ENCODE measurements at places on chromosomes 2 and 18.

DNA sequence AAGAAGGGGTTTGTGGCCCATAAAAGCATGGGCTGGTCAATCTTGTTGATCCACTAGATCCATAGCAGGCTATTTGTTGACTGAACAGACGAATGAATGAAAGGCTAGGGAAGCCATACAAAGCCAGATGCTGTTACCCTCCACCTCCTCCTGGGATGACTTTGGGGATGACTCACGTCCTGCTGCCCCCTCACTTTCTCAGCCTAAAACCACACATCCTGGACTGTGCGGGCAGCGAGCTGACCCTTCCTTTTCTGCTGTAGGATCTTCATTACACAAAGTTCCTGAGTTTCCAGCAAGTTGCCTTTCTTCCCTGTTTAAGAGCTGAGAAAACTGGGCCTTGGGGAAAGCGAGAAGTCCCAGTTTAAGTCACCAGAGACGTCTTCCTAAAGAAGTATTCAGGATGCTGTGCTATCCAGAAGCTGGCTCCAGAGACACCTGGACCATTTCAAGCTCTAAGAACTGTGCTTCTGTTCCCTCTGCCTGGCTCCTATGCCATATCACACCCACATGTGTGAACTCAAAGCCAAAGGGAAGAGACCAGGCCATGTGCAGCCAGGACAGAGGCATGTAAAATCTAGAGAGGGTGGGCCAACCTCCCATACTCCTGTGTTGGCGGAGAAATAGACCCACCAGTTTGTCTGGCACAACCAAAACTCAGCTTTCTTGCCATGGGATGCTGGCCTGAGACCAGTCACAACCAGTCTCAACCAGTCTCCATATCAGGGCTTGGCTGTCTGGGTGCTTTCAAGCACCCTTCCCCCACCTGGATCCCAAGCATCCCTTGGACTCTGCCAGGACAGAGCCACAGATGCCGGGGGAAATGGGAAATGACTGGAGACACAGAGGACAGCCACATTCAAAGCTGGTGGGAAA lies 4.7 kb upstream of the SLC20A1 start:
- no peak overlapping the region for H3K4me3 ChIP-seq

DNA sequence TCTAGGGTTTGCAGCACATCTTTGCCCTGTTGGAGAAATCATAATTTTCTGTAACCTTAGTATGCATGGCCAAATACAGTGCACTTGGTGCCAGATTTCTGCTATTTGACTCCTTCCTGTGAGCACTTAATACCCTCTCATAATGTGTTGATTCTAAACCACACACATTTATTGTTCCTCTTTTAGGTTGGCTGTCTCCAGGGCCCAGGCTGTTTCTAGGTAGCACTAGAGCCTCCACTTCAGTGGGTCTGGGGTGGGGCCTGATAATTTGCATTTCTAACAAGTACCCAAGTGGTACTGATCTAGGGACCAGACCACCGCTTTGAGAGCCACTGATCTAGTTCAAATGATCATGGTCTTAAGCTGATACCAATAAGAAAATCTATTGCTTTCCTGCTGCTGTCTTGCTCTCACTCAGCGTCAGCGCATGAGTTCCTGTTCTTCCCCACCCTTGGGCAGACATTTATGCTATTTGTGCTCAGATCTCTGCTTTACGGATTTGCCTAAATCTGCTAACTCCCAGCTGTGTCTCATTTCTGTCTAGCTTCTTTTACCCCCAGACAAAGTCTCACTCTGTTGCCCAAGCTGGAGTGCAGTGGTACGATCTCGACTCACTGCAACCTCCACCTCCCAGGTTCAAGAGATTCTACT lies 7.4 kb downstream of the PTRHD1 start:
- H3K27me3 ChIP-seq = peaks cover 3% of the 10 kb centered on the region
- no peak overlapping the region for H3K4me3 ChIP-seq
- H3K4me1 ChIP-seq = peaks cover 20% of the 10 kb centered on the region
- no peak overlapping the region for H3K27ac ChIP-seq

GRCh38 chr2:218406209-218406948 lies 6.7 kb downstream of the CTDSP1 start:
- peaks cover 10% of the 10 kb centered on the region for H3K36me3 ChIP-seq
- H3K27me3 ChIP-seq = peaks cover 5% of the 10 kb centered on the region
- peak overlapping the region; percentile 71 for H3K4me3 ChIP-seq
- H3K27ac ChIP-seq = peak overlapping the region; percentile 81
- DNase-seq = peak; percentile 98
- peaks cover 27% of the 10 kb centered on the region for H3K4me1 ChIP-seq

GRCh38 chr18:73461038-73461779 lies 593.4 kb upstream of the NETO1 start:
- H3K4me3 ChIP-seq = no peak overlapping the region
- no peaks in the 10 kb centered on the region for H3K36me3 ChIP-seq
- no peaks in the 10 kb centered on the region for H3K27me3 ChIP-seq
- no peaks in the 10 kb centered on the region for H3K4me1 ChIP-seq

- peaks cover 19% of the 10 kb centered on the region for H3K4me1 ChIP-seq
- peaks cover 9% of the 10 kb centered on the region for H3K27me3 ChIP-seq
- DNase-seq = no peak
- no peak overlapping the region for H3K27ac ChIP-seq
- H3K36me3 ChIP-seq = peaks cover 3% of the 10 kb centered on the region
Observed at GRCh38 chr2:235986361-235986760, 181.8 kb downstream of the GBX2 start.

DNA sequence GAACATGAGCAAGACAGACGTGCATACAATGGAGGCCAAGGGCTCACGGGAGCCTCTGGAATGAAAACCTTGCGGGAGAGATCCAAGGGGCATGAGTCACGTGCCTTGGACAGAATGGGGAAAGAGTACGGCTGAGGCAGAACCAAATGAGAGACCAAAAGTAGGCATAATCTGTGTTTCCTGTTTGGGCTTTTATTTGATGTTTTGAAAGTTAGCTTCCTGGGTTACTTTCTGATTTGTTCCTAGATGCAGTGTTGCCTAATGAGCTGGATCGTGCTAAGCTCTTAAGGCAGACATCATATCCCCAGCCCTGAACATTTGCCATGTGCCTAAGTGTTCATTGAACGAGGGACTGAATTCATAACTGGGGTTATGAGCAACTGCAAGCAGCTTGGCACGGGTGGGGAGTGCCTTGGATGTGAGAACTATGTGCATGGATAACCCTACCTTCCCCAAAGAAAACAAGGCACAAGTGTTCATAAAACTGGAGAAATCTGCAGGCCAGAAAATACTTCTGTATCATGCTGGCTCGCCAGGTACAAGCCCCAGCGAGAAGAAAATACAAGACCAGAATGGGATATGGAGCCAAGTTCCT lies 60.3 kb upstream of the RPL31 start:
- H3K4me3 ChIP-seq = no peak overlapping the region
- peaks cover 72% of the 10 kb centered on the region for H3K36me3 ChIP-seq
- no peak overlapping the region for H3K27ac ChIP-seq
- H3K4me1 ChIP-seq = peaks cover 13% of the 10 kb centered on the region

DNA sequence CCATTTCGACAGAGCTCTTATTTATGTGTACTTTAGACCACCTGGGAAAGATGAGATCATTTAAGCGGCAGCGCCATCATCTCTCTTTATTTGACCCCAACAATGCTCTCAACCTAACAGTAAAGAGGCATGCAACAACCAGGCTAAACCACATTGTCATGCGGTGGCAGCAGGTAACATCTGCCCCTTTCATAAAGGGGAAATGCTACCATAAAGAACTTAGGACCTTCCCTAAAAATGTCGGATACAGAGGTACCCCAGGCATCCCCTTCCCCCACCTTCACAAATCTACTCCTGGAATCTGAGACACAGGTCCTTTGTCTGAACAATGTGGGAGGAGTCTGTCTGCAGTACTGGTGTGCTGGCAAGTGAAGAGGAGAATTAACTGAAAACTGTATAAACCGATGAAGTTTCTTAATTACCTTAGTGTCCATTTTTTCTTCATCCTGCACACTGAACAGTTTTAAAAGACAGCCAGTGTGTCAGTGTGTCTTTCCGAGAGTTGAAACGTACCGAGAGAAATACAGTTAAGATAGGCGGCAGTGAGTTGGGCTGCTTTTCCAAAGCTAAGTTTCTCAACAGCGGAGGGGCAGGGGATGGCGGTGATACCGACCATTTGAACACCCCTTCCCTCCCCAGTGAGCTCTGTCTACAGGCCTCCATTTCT lies 1.9 kb downstream of the MEX3C start:
- DNase-seq = peak; percentile 22
- H3K4me1 ChIP-seq = peaks cover 36% of the 10 kb centered on the region
- peaks cover 24% of the 10 kb centered on the region for H3K27me3 ChIP-seq
- H3K36me3 ChIP-seq = peaks cover 9% of the 10 kb centered on the region
- peak overlapping the region; percentile 99 for H3K4me3 ChIP-seq
- peak overlapping the region; percentile 58 for H3K27ac ChIP-seq

GRCh38 chr2:190979906-190980629 lies 33.9 kb downstream of the STAT1 start:
- H3K27ac ChIP-seq = peak overlapping the region; percentile 94
- peaks cover 44% of the 10 kb centered on the region for H3K4me1 ChIP-seq
- H3K4me3 ChIP-seq = peak overlapping the region; percentile 54
- peaks cover 6% of the 10 kb centered on the region for H3K27me3 ChIP-seq

- no peak overlapping the region for H3K27ac ChIP-seq
- no peak overlapping the region for H3K4me3 ChIP-seq
- no peak for DNase-seq
- no peaks in the 10 kb centered on the region for H3K36me3 ChIP-seq
Observed at GRCh38 chr2:17792515-17792914, 23.7 kb upstream of the MSGN1 start.

- H3K36me3 ChIP-seq = peaks cover 3% of the 10 kb centered on the region
- no peak overlapping the region for H3K4me3 ChIP-seq
- no peak overlapping the region for H3K27ac ChIP-seq
- peaks cover 1% of the 10 kb centered on the region for H3K27me3 ChIP-seq
- H3K4me1 ChIP-seq = peaks cover 6% of the 10 kb centered on the region
Observed at GRCh38 chr2:171389325-171389724, 44.5 kb downstream of the METTL8 start.

DNA sequence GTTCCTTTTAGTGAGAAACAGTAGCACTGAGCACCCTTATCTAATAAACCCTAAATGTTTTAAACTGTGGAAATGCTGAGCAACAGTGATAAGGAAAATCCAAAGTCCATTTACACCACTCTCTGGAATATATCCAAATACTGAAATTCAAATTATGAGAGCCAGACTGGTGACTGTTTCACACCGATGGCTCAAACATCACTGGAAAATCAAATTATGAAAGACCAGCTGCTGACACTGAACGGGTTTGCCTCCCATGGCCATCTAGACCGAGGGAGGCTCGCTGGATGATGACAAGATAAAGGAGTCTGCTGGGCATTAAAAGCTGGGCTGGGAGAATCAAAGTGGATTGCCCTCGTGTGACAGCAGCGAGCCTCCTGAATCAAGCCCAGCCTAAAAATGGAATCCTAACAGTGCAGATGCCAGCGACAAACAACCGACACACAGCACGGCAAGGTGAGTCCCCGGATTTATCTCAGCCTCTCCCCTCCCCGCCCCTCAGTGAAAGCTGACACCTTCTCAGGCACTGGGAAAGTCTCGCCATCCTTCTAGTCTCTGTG lies 30.3 kb downstream of the SERPINE2 start:
- no peak overlapping the region for H3K4me3 ChIP-seq
- no peaks in the 10 kb centered on the region for H3K36me3 ChIP-seq
- no peak overlapping the region for H3K27ac ChIP-seq

- no peak for DNase-seq
- no peak overlapping the region for H3K27ac ChIP-seq
- H3K27me3 ChIP-seq = no peaks in the 10 kb centered on the region
- no peak overlapping the region for H3K4me3 ChIP-seq
- H3K4me1 ChIP-seq = no peaks in the 10 kb centered on the region
Observed at GRCh38 chr2:196293751-196294515, 122.6 kb upstream of the STK17B start.

- peak overlapping the region; percentile 31 for H3K4me3 ChIP-seq
- no peak for DNase-seq
- H3K27me3 ChIP-seq = peaks cover 3% of the 10 kb centered on the region
- H3K27ac ChIP-seq = peak overlapping the region; percentile 32
- H3K36me3 ChIP-seq = no peaks in the 10 kb centered on the region
Observed at GRCh38 chr18:13375302-13376255, 157.0 kb downstream of the LDLRAD4 start.

- H3K36me3 ChIP-seq = no peaks in the 10 kb centered on the region
- no peak overlapping the region for H3K4me3 ChIP-seq
- DNase-seq = no peak
- peaks cover 6% of the 10 kb centered on the region for H3K4me1 ChIP-seq
- H3K27me3 ChIP-seq = no peaks in the 10 kb centered on the region
Observed at GRCh38 chr2:226891780-226892590, 56.1 kb downstream of the RHBDD1 start.

DNA sequence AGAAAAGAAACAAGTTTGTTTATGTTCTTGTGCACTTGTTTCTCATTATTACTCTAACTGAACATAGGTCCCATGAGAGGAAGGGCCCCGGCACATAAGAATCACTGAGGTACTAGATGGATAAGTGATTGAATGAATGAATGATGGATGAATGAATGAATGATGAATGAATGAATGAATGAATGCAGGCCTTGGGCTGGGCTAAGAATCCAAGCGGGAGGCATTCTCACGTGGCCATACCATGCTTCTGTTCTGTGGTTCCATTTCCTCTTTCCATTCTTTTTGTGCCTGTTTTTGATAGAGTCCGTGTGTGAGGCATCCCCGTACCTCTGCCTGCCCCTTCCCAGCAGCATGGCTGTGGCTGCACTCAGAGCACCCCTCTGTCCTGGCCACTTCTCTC lies 94.8 kb downstream of the SH3BP4 start:
- peaks cover 14% of the 10 kb centered on the region for H3K27me3 ChIP-seq
- no peak overlapping the region for H3K4me3 ChIP-seq
- peaks cover 37% of the 10 kb centered on the region for H3K36me3 ChIP-seq
- no peak for DNase-seq
- H3K27ac ChIP-seq = no peak overlapping the region

- H3K4me1 ChIP-seq = peaks cover 62% of the 10 kb centered on the region
- peaks cover 29% of the 10 kb centered on the region for H3K36me3 ChIP-seq
- no peak overlapping the region for H3K4me3 ChIP-seq
- DNase-seq = no peak
- no peak overlapping the region for H3K27ac ChIP-seq
Observed at GRCh38 chr2:16622399-16622968, 43.1 kb downstream of the CYRIA start.

GRCh38 chr2:170086751-170087412 lies 91.1 kb upstream of the MYO3B start:
- DNase-seq = no peak
- no peaks in the 10 kb centered on the region for H3K4me1 ChIP-seq
- peaks cover under 1% of the 10 kb centered on the region for H3K27me3 ChIP-seq
- no peak overlapping the region for H3K4me3 ChIP-seq
- no peak overlapping the region for H3K27ac ChIP-seq
- peaks cover 2% of the 10 kb centered on the region for H3K36me3 ChIP-seq

GRCh38 chr2:113172721-113173541 lies 840 bp upstream of the PSD4 start:
- peaks cover 8% of the 10 kb centered on the region for H3K4me1 ChIP-seq
- H3K4me3 ChIP-seq = no peak overlapping the region
- peaks cover 5% of the 10 kb centered on the region for H3K27me3 ChIP-seq
- no peak for DNase-seq
- peaks cover 3% of the 10 kb centered on the region for H3K36me3 ChIP-seq

GRCh38 chr2:88416016-88416663 lies 36.4 kb downstream of the FOXI3 start:
- no peaks in the 10 kb centered on the region for H3K36me3 ChIP-seq
- H3K4me3 ChIP-seq = no peak overlapping the region
- peaks cover 2% of the 10 kb centered on the region for H3K27me3 ChIP-seq
- no peak overlapping the region for H3K27ac ChIP-seq
